ENCODE measurements at places on chromosomes 1 and 21.

GRCh38 chr1:54340878-54341277 is 65.3 kb downstream of the SSBP3 start:
- DNase-seq: peak; percentile 6

- no peak for DNase-seq
These were observed 10.1 kb upstream of the GSTM3 start for GRCh38 chr1:109750920-109751319.

- no peak for DNase-seq
These were observed 3.1 kb downstream of the OBSCN start for GRCh38 chr1:228210712-228211530.

- DNase-seq: no peak
These were observed 277.2 kb downstream of the KCTD3 start for GRCh38 chr1:215844266-215844665.

DNA sequence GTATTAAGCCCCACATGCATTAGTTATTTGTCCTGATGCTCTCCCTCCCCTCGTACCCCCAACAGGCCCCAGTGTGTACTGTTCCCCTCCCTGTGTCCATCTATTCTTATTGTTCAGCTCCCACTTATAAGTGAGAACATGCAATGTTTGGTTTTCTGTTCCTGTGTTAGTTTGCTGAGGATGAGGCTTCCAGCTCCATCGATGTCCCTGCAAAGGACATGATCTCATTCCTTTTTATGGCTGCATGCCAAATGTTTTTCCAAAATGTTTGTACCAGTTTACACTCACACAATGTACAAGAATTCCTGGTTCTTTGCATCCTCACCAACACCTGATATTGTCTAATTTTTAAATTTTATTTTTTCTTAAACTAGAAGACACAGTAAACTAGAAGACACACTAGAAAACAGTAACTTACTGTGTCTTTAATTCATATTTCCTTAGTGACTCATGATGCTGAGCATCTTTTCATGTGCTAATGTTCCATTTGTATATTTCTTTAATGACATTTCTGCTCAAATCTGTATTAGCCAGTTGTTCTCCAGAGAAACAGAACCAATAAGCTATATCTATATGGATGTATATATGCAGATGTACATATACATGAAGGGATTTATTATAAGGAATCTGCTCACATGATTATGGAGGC is 19.4 kb upstream of the USP1 start:
- DNase-seq: no peak

DNA sequence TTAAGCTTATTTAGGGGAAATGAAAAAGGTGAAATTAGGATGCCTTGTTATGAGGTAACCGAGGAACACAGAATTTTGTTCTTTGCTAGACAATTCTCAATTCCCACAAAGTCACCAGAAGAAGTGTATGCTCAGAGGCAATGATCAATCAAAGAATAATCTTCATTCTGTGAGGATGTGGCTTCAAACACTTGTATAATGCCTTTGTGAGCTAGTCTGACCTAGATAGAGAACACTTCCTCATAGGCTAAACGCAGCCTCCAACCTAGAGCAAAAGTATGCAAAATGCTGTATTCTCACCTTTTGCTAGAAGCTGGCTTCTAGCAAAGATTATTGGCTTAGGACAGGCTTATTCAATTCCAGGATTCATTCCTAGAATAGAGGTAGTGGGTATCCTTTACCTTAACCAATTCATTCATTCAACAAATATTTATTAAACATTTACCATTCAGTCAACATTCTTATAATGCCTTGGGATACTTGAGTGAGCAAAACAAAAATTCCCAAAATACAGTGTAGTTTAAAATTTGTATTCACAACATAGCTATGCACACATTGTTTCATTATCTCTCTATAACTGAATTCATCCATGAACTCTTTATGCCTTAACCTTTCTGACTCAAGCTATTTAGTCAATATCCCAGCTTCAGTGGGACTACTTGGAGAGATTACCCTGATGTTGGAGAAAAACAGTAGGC is 530.2 kb downstream of the PTPRC start:
- no peak for DNase-seq

DNA sequence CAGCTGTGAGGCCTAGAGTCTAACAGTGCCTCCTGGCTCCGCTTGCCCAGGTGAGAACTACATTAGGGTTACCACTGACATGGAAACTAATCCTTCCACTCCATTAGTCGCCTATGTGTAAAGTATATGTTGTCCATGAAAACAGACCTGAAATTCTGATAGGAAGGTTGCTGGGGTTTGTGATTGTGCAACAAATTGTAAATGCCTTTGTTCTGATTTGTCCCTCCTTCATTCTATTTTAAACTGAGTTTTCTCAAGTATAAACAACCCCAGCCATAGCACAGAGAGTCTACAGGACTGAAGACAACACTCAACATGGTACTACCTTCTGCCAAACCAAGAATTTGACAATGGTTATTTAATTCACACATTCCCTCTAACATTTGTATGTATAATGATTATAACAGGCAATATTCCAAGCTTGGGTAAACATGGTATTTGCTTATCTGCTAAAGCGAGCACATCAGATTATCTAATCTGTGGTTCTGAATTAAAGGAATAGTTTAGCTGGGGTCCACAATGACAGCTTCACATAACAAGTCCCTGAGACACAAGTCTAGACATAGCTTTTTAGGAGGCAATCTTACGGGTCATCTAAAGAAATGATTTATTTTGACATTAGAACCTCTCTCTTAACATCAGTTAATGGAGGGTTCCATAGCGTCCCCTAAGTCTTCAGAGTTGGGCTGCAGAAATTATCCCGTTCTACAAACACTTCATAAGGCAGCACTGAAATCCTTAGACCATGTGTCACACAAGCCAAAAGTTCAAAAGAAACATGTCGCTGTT is 633.0 kb downstream of the SMYD3 start:
- DNase-seq: no peak

GRCh38 chr1:46533179-46533864 is 18.1 kb downstream of the KNCN start:
- DNase-seq: no peak

DNA sequence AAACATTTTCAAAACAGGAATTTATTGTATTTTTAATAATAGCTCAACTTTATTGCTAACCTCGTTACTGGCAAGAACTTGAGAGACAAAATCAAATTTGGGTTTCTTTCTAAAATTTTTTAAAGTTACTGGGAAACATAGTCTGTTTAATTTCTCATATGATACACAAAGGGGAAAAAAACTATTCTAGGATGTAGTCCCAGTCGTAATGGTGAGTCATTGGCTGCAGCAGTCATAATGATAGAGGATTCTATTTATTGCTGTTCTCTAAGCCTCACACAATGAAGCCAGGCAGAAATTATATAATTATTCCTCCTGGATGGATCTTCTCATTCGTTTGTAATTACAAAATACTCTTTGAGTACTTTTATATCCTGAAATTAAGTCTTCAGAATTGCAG is 326.5 kb upstream of the SGIP1 start:
- DNase-seq: no peak

DNA sequence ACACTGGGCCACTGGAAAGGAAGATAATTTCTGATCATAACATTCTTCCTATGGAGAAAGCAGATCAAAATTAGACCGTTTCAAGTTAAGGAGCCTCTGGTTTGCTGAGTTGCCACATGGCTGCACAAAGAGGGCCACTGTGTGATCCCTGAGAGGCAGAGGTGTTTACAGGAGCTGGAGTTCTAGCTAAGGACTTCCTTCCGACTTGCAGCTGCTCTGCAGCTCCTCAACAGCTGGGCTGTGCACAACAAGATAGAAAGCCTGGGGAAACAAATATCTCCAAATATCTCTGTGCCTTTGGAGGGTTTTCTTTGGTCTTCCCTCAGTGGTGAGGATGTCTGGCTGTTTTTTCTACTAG is 26.8 kb downstream of the GADD45A start:
- no peak for DNase-seq

- no peak for DNase-seq
These were observed 95.8 kb upstream of the USH2A start for GRCh38 chr1:216518844-216519627.

DNA sequence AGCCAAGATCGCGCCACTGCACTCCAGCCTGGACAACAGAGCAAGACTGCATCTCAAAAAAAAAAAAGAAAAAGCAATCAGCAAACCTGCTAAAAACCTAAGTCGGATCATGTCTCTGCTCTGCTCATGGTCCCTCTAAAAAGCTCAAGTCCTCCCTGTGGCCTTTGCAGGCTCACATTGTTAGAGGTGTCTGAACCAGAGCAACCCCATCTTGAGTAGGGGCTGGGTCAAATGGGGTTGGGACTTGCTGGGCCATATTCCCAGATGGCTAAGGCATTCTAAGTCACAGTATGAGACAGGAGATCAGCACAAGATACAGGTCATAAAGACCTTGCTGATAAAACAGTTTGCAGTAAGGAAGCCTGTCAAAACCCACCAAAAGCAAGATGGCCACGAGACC is 3.0 kb upstream of the DRAXIN start:
- no peak for DNase-seq

DNA sequence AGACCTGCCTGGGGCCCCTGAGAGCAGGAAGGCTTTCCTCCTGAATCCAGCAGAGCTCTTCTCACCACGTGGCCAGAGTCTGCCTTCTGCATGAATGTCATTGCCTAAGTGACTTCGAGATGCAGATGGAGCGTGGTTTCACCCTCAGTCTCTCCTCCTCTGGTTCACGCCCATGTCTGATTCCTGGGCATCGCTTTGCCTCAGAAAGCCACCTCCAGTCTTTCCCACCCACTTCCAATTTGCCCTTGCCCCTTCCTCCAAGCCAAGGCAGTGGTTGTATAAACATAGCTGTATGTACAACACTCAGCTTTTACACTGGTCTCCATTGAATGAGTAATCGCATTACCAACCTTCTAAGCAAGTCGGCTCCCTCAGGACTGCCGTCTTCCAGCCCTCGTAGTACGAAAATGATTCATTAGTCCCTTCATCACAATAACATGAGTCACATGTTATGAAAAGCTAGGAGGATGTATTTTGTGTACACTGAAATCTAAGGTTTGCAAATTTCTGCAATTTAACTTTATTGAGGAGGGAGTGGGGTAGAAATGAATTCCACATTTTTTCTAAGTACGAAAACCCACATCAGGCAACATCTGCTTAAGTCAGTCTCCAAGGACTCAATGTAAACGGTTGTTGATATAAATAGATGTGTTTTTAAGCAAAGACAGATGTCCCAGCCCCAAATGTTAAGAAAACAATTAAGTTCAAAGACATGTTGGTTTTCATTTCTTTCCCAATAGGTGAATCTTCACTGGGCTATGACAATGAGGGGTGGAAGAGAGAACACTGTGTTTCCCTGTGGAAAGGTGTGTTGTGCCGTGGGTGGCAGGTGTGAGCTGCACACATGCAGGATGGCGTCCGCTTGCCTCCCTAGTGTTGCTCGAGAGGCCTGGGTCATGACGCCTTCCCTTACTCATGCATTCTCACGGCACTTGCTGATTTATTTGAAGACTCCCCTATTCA is 32.3 kb upstream of the ETS2 start:
- no peak for DNase-seq

DNA sequence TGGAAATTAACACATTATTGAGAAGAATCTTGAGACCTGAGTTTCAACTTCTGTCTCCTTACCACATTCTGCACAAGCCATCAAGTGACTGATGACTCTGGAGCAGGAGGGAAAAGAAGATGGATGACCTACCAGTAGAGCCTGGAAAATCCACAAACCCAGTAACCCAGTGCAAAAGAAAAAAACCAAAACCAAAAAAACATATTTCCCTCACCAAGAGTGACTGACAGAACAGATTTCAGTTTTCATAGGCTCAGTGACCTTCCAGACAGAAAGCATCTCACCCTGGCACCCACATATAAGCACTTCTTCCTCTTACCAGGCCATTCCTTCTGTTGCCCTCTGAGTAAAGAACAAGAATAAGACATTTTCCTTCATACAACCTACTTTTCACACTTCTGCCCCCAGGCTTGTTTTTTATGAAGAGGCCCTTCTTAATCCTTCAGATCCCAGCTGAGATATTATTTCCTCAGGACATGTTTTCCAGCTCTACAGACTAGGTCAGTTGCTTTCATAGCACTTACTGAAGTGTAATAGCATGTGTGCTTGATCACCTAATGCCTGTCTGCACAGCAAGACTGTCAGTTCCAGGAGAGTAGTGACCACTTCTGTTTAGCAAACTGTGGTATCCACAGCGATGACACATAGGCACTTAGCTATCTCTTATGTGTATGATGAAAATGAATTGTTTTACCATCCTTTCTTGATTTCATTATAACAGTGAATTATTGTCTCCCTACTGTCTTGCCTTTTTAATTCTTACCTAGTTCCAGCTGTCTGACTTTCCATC is 4.0 kb downstream of the TSACC start:
- DNase-seq: no peak

DNA sequence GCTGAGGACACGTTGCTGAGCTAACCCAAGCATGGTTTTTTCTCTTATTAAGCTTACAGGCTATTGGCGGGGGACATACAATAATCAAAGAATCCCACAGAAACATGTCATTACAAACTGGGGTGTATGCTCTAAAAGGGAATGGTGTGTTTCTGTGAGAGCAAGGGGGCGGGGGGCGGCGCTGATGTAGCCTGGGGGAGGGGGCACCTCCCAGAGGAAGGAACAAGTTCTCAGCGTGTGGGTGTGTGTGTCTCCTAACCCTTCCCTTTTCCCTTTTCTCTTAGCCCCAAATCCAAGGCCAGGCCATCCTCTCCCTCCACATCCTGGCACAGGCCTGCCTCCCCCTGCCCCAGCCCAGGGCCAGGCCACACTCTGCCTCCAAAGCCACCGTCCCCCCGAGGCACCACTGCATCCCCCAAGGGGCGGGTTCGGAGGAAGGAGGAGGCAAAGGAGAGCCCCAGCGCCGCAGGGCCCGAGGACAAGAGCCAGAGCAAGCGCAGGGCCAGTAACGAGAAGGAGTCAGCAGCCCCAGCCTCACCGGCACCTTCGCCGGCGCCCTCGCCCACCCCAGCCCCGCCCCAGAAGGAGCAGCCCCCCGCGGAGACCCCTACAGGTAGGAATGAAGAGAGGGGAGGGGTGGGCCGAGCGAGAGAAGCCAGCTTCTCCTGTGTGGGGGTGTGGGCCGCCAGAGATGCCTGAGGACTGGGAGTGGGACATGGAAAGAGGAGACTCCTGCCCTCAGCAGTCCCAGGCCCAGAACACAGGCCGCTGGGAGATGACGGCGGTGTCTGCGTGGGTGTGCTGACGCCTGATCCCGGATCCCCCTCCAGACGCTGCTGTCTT is 21.9 kb downstream of the MAP7D1 start:
- DNase-seq: no peak

DNA sequence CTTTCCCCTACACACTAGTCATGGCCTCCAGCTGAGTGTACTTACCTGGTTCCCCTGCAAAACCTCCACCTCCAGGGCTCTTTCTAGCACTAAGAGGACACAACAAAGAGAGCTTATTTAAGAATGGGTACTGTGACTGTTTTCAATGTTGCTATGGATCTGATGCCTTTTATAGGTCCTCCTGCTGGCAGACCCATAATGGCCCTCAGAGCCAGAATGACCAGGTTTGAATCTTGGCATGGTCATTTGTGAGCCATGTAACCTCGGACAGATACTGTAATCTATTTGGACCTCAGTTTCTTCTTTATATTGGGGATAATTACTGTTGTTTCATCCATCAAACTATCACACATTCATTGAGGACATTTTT is 137.6 kb upstream of the USP24 start:
- DNase-seq: no peak

Measured in DMS 273 treated with DMSO at 0.1 percent for 48 hours (cell line).